ENCODE measurements at places on chromosomes 11 and 22.

GRCh38 chr11:86210898-86211297, 33.7 kb upstream of the EED start:
- no peak for DNase-seq

GRCh38 chr22:38490915-38491314, 15.2 kb downstream of the DDX17 start:
- DNase-seq, result no peak

- no peak for DNase-seq
Observed at GRCh38 chr22:42180349-42180842, 49.8 kb upstream of the CYP2D6 start.

GRCh38 chr11:61369372-61370348, 7.5 kb downstream of the TMEM138 start:
- DNase-seq, result no peak

- no peak for DNase-seq
Observed at GRCh38 chr22:38111925-38112355, 1.5 kb upstream of the BAIAP2L2 start.
